LHCN-M2 (cell line): ENCODE measurements at places on chromosomes 5 and 9.

- DNase-seq = no peak
Measured at GRCh38 chr5:1899201-1899600, 16.5 kb upstream of the IRX4 start.

GRCh38 chr5:173857234-173857633, 30.9 kb upstream of the CPEB4 start:
- DNase-seq = no peak

DNA sequence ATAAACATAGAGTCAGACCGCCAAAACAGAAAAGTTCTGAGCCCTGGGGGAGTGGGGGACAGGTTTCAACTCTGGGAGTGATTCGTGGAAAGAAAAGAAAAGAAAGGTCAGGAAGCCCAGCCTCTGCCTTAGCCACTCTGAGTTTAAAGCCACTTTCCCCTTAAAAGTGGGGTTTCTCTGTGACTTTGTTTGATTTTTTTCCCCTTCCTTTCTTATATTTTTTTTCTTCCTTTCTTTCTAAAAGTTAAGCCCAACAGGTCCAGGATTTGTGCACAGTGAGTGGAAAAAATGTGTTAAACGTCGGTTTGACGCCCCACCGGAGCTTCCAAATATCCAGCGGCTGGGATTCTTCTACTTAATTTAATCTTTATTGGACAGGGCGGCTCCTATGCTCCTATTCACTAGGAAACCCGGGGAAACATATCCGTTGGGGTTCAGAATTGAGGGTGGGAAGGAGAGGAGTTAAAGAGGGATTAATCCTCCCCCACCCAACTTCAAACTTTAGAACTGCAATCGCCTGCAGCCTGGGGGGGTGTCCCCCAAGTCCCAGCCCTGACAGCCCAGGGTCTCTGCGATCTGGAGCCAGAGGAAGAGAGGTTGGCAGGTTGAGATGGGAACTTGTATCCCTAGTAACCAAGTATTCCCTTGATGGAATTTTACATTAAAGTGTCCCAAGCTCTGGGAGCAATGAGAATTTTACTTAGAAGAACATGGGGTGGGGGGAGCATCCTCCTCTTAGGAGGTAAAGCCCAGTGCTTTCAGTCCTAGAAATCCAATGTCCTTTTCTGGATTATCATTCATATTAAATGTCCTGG, 6.3 kb downstream of the NR2F1-AS1 start:
- DNase-seq = no peak

GRCh38 chr9:129110740-129111527, at the start of the genes CRAT and PTPA:
Gene CRAT, minus strand, starts transcription at chr9:129110793. Its CDS starts 284 bp downstream, at chr9:129110509.
Gene PTPA, plus strand, starts transcription at chr9:129111415. Its CDS starts 186 bp downstream, at chr9:129111601.
- DNase-seq = peak; percentile 88

- no peak for DNase-seq
Measured at GRCh38 chr9:1913631-1914330, 101.4 kb upstream of the SMARCA2 start.

DNA sequence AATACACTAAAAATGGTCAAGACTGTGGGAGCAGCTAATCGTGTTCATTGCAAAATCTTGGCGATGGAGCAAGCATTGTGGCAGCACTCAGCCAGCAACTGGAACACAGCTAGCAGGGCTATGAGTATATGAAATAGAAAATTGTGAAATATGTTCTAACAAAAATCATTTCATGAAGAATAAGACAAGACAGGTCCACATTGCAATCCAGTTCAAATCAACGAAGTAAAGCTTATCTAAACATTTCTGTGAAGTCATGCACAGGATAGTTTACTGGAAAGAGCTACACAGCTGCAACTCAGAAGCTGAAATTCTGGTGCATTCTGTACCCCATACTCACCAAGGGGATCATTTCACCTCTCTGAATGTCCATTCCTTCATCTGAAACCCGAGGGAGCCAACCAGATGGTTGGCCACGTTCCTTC, 5.3 kb upstream of the NFIL3 start:
- DNase-seq = peak; percentile 61

- no peak for DNase-seq
Measured at GRCh38 chr5:179111267-179112207, 51.4 kb downstream of the ZNF354C start.

- DNase-seq = peak; percentile 86
Measured at GRCh38 chr9:71748280-71748743, 20.0 kb downstream of the CEMIP2 start.

GRCh38 chr5:149487672-149488071, 63.6 kb downstream of the CSNK1A1 start:
- no peak for DNase-seq

DNA sequence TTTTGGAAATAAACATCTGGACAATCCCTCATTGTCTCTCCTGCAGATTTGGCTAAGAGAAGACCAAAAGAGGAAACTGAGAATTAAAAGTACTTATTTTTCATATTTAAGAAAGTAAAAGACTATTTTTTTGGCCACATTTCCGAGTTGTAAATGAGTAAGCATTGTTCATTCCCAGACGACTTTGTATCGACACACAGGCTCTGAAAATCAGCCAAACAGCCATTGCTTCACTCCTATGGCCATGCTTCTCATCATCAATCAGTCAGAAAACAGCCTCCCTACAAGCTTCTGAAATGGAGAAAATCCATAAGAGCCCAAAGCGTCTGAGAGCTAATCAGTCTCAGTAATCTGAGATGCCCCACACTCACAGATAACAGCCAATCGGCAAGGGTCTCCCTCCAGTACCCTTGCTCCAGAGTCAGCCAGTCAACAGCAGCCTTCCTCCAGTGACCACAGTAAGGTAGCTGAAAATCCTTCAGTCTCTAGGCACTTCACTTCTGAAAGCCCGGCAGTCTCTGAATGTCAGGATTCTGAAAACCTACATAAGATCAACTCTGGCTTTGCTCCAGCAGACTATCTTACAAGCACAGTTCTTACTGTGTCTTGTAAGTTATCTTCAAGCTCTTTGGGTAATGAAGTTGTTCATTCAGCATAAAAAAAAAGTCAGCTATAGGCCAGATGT, 30.9 kb downstream of the CDO1 start:
- no peak for DNase-seq

GRCh38 chr9:73775757-73776156, 624.1 kb downstream of the ANXA1 start:
- DNase-seq = no peak

GRCh38 chr5:169545762-169546161, 37.8 kb upstream of the SPDL1 start:
- DNase-seq = peak; percentile 8

DNA sequence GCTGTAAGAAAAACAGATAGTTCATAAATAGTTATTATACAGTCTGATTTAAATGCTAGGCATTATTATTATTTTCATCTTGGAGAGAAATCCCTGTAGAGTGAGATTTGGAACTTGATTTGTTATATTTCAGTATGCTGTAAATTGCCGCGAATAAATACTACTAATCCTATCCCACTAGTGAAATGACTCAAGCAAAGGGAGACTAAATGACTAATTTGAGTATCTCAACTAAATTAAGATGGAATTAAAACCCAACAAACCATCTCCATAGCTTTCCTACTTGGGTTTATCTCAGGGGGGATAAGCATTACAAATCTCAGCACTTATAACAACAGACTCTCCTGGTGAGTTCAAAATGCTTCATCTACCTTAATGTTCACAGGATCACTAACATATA, 206.0 kb downstream of the MCTP1 start:
- no peak for DNase-seq

DNA sequence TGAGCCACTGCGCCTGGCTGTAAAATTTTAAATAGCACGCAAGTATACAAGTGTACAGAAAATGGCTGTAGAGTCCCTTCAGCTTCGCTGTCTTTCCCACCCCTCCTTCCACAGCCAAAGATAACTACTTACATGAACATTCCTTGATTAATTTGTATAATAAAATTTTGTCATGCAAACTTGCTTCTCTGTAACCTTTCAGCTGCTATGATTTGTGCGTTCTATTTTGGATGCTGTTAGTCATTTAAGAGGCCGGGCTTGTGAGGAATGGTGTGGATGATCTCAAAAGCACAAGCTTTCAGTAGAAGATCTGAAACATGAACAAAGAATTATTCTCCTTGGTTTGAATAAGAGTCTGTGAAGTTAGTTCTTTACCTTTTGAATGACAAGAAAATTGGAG, 115.0 kb upstream of the TLE1 start:
- peak; percentile 50 for DNase-seq

DNA sequence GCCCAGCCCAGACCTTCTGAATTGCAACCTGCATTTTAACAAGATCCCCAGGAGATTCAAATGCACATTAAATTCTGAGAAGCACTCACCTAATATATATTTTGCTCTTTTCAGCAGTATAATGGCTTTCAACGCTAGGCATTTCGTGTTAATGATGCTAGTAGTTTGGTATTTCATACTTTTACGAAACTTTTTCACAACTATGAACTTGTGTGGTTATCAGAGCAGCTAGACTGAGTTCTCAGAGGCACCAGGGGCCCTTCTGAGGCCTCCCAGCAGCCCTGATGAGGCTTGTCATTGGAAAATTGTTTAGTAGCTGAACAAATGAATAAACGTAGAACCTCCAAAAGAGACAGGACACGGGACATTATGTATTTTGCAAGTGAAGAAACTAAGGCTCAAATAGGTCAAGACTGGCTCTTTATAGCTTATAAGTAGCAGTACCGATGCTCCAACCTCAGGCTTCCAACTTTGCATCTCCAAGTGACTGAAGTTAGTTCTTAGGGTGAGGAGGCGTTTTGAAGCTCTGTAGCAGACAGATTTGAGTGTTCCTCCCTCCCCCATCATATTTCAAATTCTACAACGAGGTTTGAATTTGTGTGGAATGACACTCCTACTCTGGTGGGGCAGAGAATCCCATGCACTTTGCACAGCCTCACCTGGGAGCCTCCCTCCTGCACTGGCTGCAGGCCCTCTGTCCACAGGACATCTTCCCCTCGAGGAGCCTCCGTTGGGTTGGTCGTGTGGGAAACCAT, 121.1 kb upstream of the SLC25A48 start:
- no peak for DNase-seq

DNA sequence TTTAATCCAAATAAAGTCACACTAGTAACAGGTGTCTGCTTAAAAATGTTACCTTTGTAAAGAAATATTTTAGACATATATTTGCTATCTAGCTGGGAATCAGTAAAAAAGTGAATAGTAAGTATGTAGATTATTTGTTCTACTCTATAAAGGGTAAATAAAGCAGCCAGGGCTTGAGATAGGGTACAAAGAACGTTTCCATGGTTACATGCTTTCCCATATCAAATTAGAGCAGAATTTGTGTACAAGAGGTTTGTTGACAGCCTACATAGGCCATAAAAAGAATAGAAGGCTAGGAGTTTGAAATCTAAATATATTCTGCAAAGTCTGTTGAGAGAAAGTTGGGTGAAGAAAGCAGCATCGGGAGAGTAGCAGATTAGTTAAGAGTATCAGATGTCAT, 160.9 kb upstream of the POU5F2 start:
- no peak for DNase-seq

DNA sequence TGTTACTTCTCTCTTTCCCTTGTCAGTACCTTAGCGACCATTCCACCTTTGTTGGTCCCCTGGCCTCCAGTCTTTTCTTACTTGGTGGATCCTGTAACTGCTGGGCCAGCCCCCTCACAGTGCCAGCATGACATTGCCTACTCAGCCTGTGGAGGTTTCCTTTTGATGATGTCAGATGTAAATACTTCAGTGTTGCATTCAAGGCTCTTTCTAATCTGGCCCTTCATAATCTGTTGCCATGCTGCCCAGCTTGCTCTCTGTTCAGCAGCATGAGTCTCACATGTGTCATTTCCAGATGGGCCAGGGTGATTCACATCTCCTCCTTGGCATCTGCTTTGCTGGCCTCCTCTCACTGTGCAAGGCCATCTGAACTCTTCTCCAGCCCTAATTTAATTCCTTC, 57.1 kb downstream of the MAST4 start:
- DNase-seq = peak; percentile 39

- DNase-seq = peak; percentile 93
Measured at GRCh38 chr5:109876941-109877669, 187.4 kb downstream of the MAN2A1 start.

DNA sequence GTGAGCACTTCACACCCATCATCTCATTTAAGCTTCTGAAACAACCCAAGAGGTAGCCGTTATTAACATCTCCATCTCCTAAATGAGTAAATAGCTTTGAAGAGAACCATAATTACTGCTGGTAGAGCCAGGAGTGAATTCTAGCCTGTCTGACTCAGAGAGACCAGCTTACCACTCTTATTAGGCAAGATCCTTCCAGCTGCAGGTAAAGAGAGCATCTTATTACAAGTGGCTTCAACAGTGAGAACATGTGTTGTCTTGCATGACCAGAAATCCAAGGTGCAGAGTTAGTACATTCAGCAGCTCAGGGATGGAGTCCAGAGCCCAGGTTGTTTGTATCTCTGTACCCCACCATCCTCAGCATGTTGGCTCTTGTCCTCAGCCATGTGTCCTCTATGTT, 10.9 kb upstream of the AFAP1L1 start:
- DNase-seq = no peak

DNA sequence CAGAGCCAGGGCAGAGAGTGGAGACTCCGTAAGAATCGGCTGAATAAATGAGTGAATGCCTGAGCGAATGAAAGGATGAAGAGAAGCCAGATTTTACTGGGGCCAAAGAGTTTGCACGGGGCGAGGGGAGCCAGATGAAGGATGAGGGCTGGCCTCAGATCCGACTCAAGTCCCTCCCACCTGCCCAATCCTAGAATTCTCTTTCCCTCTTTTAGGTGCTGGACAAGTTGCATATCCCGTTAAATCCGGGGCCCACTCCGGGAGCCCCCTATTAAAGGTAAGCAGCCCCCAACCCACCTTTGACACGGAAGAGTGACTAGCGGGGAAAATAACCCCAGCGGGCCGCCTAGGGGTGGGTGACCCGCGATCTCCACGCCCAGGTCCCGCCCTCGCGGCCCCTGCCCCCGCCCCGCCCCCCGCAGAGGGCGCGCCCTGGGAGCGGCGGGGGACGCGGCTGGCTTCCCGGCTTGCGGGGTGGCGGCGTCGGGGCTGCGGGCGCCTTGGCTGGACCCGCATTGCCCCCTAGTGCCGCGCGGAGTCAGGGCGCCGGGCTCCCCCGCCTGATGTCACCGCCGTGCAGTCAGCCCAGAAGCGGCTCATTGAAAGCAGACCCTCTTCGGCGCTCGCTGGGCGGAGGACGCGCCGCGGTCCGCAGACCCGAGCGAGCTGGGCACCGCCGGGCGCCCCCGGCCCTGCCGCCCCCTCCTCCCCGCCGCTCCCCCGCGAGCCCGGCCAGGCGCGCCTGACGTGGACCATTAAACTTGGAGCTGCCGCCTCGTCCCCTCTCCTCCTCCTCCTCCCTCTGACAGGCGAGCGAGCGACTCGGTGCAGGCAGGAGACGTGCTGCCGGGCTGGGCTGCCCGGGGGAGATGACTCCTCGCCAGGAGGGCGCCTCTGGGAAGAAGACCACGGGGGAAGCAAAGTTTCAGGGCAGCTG, at the start of gene ADRA1B:
TSS of gene ADRA1B (plus strand) at position 579 of the 937 bp plus-strand sequence. CDS start 424 bp downstream, outside the sequence.
- peak; percentile 46 for DNase-seq

DNA sequence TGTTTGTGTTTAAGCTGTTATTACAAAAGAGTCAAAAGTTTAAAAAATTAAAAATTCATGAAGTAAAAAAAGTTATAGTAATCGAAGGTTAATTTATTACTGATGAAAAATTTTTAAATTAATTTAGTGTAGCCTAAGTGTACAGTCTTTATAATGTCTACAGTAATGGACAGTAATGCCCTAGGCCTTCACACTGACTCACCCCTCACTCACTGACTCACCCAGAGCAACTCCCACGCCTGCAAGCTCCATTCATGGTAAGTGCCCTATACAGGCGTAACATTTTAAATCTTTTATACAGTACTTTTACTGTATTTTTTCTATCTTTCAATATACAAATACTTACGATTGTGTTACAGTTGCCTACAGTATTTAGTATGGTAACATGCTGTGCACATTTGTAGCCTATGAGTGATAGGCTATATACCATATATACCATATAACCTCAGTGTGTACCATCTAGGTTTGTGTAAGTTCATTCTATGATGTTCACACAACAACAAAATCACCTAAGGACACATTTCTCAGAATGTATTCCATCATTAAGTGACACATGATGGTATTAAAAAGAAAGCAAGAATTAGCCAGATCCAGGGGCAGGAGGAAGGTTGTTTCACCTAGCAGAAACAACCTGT, 40.1 kb downstream of the DCAF10 start:
- DNase-seq = peak; percentile 69
